GM23248 (cell line): ENCODE measurements at places on chromosomes 7 and 10. TPM values are rescaled to one million over a fixed set of nuclear protein-coding genes. Genes with fewer than 3 reads are reported as not detected.

The TMEM229A gene
- total RNA-seq: not detected in 2 replicates

DNA sequence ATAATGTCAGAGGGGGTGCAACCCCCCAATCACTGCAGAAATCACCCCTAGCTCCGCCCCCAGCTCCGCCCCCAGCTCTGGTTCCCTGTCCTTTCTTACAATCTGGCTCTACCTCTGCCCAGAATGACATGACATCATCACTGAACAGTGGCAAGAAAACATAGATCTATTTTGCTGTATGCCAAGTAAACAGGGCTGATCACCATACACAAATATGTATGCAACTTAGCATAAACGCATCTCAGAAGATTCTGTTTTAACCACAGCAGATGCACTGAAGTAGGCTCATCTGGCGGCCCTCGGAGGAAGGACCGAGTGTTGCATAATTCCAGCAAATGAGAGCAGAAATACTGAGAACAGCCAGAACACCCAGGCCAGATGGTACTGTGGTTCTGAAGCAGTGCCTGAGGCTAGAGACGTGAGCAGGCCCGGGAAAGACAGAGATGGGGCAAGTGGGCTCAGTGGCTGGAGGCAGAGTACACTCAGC, 293.3 kb upstream of the KLF14 start:
- DNase-seq: peak; percentile 97

DNA sequence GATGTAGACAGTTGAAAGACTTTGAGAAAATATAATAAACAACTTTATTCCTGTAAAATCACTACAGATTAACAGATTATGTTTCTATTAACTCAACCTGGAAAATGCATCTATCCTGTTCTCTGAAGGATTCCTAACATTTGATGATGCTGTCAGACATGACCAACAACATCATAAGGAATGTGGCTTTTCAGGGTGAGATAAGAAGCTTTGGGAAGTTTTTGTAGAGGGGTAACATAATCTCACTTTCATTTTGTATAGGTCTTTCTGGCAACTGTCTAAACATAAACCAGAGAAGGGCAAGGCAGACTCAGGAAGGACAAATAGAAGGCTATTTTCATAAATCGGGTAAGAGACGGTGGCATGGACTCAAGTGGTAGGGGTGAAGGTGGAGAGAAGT, 112.2 kb downstream of the TES start:
- no peak for DNase-seq

GRCh38 chr7:149680331-149681025, 92.9 kb downstream of the ZNF467 start:
- peak; percentile 81 for DNase-seq

The ZNF518A gene
- 8.9 and 11.3 TPM in 2 replicates for total RNA-seq

DNA sequence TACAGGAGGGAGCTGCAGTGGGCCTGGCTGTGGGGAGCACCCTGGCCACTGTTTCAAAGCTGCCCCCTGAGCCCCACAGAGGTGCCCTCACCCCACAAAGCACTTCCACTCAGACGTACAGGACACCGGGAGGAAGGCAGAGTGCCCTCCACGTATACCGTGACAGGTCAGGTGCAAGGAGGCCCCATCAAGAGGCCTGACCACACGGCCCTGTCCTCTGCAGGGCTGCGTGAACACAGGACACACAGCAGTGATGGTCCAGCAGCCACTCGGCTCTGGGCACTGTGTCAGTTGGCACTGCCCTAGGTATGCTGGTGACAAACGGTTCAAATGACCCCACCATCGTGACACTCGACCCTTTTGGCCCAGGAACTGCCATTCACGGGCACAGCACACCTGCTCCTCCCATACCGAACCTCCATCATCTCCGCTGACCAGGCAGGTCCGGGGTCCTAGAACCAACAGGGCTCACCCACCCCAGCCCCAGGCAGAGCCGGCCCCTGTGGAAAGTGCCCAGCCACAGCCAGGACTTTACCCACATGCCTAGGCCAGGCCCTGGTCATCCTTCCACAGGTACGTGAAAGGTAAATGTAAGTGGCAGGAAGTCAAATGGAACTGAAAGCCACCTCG, 560.9 kb downstream of the PTPRN2 start:
- no peak for DNase-seq

The HYCC1 gene
- 55.6 and 59.2 TPM in 2 replicates for total RNA-seq

- no peak for DNase-seq
Observed at GRCh38 chr7:134179036-134180011, 52.2 kb downstream of the LRGUK start.
